Posterior cingulate gyrus (tissue), 11 donors: ENCODE measurements at places on chromosomes 4 and X.

GRCh38 chrX:116198810-116199209 lies 28.3 kb downstream of the AGTR2 start:
- no peak for DNase-seq

GRCh38 chr4:162682651-162683050 lies 484.0 kb downstream of the NAF1 start:
- DNase-seq = no peak

DNA sequence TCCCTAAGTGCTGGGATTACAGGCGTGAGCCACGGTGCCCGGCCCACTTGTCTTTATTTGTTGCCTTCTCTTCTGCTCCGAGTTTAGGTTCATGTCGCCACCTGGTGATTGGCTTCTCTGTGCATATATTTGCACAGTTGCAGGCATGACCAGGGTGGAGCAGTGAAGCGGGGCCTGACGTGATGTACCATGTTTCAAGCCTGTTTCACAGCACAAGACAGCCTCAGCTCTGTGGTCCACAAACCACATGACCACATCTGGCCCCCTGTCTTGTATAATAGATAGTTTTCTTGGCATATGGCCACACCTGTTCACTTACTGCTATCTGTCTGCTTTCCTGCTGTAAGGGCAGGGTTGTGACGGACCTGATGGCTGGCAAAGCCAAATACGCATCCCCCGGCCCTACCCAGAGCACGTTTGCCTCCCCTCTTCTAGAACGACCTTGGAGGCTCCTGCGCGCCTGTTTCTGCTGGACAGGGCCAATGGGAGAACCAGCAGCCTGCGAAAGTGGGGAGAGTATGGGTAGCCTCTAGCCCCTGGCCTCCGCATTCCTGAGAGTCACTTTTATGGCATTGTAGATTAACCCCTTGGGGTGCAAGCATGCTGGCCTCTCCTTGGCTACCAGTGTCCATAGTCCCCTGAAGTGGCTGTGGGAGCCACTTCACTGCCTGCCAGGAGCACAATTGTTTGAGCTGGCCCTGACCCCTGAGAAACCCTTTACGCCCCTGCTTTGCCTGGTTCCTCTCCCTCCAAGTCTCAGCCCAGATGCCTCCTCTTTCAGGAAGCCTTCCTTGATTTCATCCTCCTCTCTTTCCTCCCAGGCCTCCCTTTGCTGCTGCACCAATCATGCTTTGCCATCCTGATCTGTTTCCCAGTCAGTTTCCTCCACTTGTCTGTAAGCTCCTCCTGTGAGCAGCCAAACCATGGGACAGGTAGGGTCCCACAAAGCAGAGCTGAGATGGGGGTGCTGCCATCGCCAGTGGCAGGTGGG lies 6.0 kb upstream of the SH3TC1 start:
- DNase-seq = peak; percentile 43

GRCh38 chr4:168755598-168756477 lies 254.2 kb downstream of the CBR4 start:
- no peak for DNase-seq

GRCh38 chr4:67106861-67107460 lies 438.3 kb downstream of the CENPC start:
- no peak for DNase-seq

- DNase-seq = no peak
These were observed 265.3 kb downstream of the PCDH18 start for GRCh38 chr4:137267024-137267423.

GRCh38 chrX:34147345-34147744 lies 15.2 kb upstream of the FAM47A start:
- DNase-seq = no peak

DNA sequence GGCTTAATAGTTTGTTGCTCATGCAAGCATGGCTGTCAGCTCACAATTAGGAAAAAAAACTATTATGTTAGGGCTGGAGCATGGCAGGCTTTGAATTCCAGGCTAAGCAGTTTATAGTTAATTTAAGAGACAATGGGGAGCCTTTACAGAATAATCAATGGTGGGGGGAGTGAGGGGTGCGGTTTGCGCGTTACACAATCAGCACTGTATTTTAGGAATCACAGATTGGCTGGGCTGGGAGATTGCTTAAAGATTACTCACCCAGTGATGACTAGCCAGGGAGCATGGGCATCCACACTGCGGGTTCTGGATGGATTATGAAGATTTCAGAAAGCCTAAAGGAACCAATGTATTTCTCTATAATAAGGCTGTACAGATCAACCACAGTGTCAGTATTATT lies 186.6 kb downstream of the SOX3 start:
- no peak for DNase-seq
